Chondrocyte (in vitro differentiated cells): ENCODE measurements at places on chromosomes 3 and 15. TPM values are rescaled to one million over a fixed set of nuclear protein-coding genes. Genes with fewer than 3 reads are reported as not detected.

GNB4 gene
- total RNA-seq: 73.8 to 77.6 TPM (median 75.9 TPM) in 3 replicates

TRPM1 gene
- total RNA-seq: not detected in 3 replicates

CCDC80 gene
- 1,151 to 1,607 TPM (median 1,574 TPM) in 3 replicates for total RNA-seq

TTLL13 gene
- 0.69 TPM in 1 of 3 replicates, not detected in the others for total RNA-seq

RARRES1 gene
- total RNA-seq: 0.95 to 1.3 TPM (median 0.99 TPM) in 3 replicates

ITGB5 gene
- 498 to 625 TPM (median 501 TPM) in 3 replicates for total RNA-seq

ISLR2 gene
- total RNA-seq: 2.9 to 4.9 TPM (median 3.2 TPM) in 3 replicates

SV2B gene
- not detected in 3 replicates for total RNA-seq

PPP1R14D gene
- total RNA-seq: not detected in 3 replicates

EXOSC7 gene
- total RNA-seq: 29.1 to 33.3 TPM (median 31.3 TPM) in 3 replicates

FAM107A gene
- not detected in 3 replicates for total RNA-seq

TUSC7 gene
- not detected in 3 replicates for total RNA-seq

TM4SF1 gene
- total RNA-seq: 42.8 to 60.3 TPM (median 59.9 TPM) in 3 replicates

RETNLB gene
- not detected in 3 replicates for total RNA-seq

CGNL1 gene
- total RNA-seq: 4.6 to 7.2 TPM (median 7.1 TPM) in 3 replicates

LRRFIP2 gene
- total RNA-seq: 46.3 to 50.7 TPM (median 49.0 TPM) in 3 replicates
